ENCODE measurements at places on chromosomes 2 and 18. TPM values are rescaled to one million over a fixed set of nuclear protein-coding genes. Genes with fewer than 3 reads are reported as not detected.

EFR3B gene
- polyA plus RNA-seq: 4.7 TPM

IWS1 gene
- 47.3 TPM for polyA plus RNA-seq

COL4A4 gene
- polyA plus RNA-seq: 1.1 TPM

AOX1 gene
- 3.7 TPM for polyA plus RNA-seq

SERPINB11 gene
- polyA plus RNA-seq: not detected

TEKT4 gene
- 0.14 TPM for polyA plus RNA-seq

MOGAT1 gene
- polyA plus RNA-seq: not detected

M1AP gene
- 1.3 TPM for polyA plus RNA-seq

FBXO36 gene
- polyA plus RNA-seq: 3.5 TPM

CROCC2 gene
- 0.03 TPM for polyA plus RNA-seq

REG1B gene
- polyA plus RNA-seq: not detected

PID1 gene
- polyA plus RNA-seq: 9.2 TPM

DNA sequence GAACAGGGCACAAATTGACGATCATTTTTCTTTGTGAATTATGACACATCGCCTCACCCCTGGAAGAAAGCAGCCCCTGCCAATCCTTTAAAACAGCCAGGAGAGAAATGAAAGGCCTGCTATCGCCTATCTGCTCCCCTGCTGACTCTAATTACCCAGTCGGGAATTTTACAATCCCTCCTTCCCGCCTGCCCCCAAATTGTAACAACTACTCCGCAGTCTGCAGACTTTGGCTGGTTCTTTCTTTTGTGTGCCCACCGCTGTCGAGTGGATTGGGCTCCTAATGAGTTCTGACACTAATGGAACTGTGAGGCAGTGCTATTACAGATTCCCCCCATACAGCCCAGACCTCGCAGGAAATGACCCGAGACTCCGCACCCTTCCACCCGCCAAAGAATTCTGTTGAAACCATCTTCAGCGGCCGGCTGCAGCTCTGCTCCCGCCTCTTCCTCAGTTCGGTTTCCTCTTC is 281.2 kb upstream of the PARD3B start:
- no peak for DNase-seq

GRCh38 chr2:230875347-230876315 is 10.9 kb downstream of the ITM2C start:
- DNase-seq: no peak

DNA sequence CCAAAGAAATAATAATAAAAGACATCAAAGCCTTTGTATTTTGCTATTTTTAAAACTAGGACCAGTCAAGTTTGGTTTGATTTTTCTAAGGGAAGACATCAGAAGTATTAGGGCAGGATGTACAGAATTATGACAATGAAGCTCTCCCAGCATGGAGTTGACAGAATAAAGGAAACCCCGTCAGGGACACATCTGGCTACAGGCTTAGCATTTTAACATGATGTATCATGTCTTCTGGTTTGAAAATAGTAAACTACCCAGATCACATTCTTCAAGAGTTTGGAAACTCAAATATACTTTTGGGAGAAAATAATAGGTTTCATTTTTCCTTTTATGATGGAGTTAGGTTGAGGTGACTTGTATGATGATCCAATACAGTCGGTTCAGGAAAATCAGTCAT is 552.0 kb upstream of the CDH2 start:
- no peak for DNase-seq

- no peak for DNase-seq
These were observed 282.2 kb downstream of the EXOC6B start for GRCh38 chr2:72543497-72544216.

- no peak for DNase-seq
These were observed 12.4 kb downstream of the SUPT7L start for GRCh38 chr2:27651056-27651455.

DNA sequence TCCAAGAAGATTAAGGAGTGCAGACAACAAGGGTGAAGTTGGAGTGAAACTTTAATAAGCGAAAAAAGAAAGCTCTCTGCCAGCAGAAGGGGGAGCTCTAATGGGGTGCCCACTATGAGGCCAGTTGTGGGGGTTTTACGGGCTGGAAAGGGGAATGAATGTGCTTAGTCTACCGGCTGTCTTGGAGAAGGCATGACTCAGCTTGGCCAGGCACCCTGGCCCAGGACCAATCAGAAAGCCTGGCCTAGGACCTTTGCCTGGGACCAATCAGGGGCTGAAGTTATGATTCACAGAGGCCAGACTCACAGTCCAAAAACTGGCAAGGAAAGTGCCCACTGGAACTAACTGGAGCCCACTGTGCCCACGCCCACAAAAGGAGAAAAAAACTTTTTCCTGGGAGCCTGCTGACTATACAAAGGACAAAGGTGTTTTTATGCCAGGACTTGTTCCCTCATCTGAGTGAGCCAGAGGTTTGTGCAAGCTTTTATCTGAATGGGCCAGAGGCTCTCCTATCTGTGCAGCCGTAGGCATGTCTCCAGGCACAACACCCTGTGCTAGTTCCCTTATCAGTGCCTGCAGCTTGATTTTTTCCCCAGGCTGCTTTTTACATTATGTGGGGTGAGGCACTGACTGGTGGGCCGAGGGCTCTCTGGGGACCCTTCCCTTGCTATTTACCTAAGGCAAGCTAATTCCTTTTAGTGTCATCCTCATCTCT is 18.6 kb downstream of the CMPK2 start:
- DNase-seq: no peak

DNA sequence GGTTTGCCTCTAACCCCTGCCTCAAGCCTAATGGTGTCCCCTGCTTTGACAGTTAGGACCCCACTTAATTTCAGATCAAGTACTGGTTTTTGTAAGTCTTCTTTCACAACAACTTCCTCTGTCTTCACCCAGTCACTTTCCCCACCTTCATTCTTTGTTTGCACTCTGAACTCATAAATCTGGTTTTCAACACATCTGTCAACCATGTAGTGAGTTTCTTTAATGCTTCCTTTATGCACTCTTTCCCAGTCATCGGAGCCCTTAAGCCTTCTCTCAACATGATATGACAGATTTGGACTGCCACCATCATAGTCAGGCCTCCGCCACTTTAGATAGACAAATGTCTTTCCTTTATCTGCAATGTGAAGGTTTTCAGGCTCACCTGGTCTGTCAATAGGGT is 109.1 kb downstream of the PLEKHA3 start:
- no peak for DNase-seq

- DNase-seq: no peak
These were observed 36.1 kb downstream of the SDC1 start for GRCh38 chr2:20188851-20189250.

DNA sequence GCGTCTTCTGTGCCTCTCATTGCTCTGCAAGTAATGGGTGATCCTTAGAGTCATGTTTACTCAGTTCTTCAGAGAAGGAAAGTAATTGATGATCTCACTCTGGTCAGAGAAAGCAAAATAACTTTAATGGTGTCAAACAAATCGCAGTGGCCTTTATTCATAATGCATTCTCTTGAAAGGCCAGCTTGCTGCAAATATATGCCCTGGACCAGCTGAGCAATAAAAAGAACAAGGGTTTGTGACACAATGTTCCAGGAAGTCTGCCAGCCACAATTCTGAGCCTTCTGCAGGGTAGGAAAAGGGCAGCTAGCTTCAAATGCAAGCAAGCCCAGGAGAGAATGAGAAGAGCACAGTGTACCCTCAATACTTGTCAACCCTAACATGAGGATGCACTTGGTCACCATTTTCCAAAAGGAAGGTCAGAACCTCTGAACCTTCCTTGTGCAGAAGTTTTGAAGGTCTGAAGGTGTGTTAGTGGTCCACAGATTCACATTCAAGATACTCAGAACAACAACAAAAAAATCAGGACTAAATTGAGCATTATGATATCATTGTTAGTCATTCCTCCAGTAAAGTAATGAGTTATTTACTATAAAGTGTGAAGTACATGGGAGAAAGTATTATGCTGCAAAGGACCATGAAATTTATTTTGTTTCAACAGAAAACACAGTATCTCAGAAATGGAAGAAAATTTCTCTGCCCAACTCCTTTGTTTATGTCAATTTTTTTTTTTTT is 355.6 kb downstream of the PAX3 start:
- DNase-seq: no peak

GRCh38 chr2:105836840-105837692 is 92.4 kb downstream of the NCK2 start:
- DNase-seq: no peak

GRCh38 chr2:120192280-120192679 is 30.9 kb downstream of the TMEM185B start:
- DNase-seq: no peak

GRCh38 chr18:27008575-27008974 is 143.1 kb upstream of the AQP4 start:
- no peak for DNase-seq

GRCh38 chr18:35376742-35377695 is at the start of gene ZNF396:
Gene ZNF396, minus strand, starts transcription at chr18:35377337. Its CDS starts 3,045 bp downstream, at chr18:35374292.
- DNase-seq: no peak

DNA sequence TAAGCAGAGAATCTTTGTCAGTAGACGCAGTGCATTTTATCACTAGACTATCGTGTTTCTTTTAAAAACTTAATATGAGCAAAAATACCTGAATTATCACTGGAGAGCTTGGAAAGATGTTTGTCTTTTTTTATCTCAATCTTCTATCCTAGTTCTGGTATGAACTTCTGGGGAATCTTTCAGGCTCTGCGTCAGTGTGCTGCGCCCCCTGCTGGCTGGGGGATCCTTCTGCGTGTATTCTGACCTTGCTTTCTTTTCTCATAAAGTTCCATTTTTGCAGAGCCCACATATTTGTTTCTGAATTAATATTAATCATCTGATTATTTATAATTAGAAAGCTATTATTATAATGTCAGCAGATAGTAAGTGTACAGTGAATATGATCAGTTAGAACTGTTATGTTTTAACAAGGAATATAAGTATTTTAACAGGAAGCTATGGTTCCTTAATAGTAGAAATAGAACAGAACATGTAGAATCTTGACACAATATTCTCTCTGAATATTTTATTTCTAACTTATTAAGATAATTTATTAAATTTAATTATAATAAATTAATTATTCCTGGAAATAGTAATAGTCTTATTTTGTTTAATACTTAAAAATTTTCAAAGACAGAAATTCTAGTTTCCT is 945.0 kb upstream of the CRIM1 start:
- DNase-seq: no peak

- no peak for DNase-seq
These were observed 13.3 kb upstream of the ZNF521 start for GRCh38 chr18:25365242-25365641.

GRCh38 chr18:49141491-49141890 is 190.7 kb upstream of the SMAD7 start:
- no peak for DNase-seq

- DNase-seq: no peak
These were observed 75.4 kb downstream of the NCKAP5 start for GRCh38 chr2:133492719-133493380.

DNA sequence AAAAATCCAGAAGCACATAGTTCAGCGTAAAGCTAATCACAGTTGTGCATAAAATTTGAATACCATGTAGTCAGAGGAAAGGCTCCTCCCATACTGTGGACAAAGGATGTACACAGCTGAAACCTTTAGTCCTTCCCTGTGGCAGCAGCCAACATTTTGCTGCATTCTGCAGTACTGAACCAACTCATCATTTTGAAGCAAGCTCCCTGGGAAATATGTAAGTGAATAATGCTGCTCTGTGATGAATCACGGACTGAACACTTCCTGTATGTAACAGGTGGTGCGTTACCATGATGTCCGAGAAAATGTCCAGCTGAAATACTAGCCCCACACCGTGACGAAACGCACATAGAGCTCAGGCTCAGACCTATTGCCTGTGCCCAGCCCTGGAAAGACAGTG is 421.1 kb upstream of the RAB12 start:
- no peak for DNase-seq

- no peak for DNase-seq
These were observed 31.4 kb downstream of the DIS3L2 start for GRCh38 chr2:231992888-231993287.

- DNase-seq: no peak
These were observed 29.4 kb downstream of the CERKL start for GRCh38 chr2:181627545-181627944.

DNA sequence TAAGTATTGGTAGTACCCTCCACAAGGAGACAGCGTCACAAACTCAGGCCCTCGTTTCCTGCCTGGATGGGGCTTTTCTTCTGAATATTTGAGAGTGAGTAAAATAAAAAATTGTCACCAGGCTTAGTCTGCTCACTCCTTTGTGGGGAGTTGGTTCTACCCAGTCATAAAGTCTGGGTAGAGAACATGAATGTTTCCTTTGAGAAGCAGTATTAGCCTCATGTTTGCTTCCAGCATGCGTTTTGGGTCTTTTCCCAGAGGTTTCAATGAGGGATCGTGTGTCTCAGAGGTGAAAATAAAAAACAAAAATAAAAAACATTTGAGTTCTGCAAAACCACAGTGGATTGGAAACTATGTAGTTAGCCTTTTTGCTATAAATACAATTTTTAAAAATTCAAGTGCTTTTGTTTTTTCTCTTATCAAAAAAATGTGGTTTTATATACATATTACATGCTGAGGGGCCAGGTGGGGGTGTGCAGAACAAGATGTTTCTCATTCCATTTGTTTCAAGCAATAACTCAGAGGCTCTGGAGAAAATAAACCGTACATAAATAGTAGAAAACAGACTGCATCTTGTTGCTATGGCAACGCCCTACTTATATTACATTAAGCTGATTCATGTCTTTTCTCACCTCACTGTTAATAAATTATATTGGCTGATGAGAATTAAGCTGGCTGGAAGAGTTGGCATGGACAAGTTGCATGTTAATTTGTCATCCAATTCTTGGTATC is 225.4 kb upstream of the FBXO11 start:
- peak; percentile 77 for DNase-seq

GRCh38 chr2:146764301-146764700 is 1080.5 kb upstream of the ACVR2A start:
- no peak for DNase-seq

DNA sequence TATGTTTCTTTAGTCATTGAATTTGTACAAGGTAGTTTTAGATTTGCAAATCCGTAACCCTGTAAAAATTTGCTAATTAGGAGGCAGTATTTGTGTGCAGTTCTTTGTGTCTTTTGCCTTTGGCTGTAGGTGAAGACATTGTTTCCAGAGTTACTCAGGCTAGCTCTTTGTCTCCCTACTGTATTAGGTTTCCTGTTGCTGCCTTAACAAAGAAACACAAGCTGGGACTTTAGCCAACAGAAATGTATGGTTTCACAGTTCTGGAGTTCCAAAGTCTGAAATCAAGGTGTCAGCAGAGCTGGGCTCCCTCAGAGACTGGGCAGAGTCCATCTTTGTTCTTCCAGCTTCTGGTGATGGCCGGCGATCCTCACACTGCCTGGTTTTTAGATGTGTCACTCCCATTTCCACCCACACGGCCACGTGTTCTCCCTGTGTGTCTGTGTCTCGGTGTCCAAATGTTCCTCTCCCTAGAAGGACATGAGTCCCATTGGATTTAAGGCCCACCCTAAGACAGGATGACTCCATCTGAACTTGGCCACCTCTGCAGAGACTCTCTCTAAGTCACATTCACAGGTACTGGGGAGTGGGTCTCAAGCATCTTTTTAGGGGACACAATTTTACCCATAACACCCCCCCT is 309.7 kb downstream of the GALR1 start:
- DNase-seq: no peak

- no peak for DNase-seq
These were observed 6.0 kb downstream of the DDX18 start for GRCh38 chr2:117820444-117820843.

GRCh38 chr2:47708801-47709499 is 74.0 kb upstream of the MSH6 start:
- no peak for DNase-seq
